Heart left ventricle (tissue), 16 donors: ENCODE measurements at places on chromosomes 1 and 21.

- H3K4me3 ChIP-seq, result no peak overlapping the region
- H3K27ac ChIP-seq, result no peak overlapping the region
- no peaks in the 10 kb centered on the region for H3K4me1 ChIP-seq
- H3K27me3 ChIP-seq, result no peaks in the 10 kb centered on the region
- DNase-seq, result no peak
These were observed 24.2 kb upstream of the HSD3B1 start for GRCh38 chr1:119482517-119483425.

- peak overlapping the region; percentile 78 for H3K27ac ChIP-seq
- no peaks in the 10 kb centered on the region for H3K27me3 ChIP-seq
- no peaks in the 10 kb centered on the region for H3K4me1 ChIP-seq
- H3K4me3 ChIP-seq, result no peak overlapping the region
- no peak for DNase-seq
- H3K36me3 ChIP-seq, result peaks cover 14% of the 10 kb centered on the region
These were observed 109.2 kb downstream of the TNNI3K start for GRCh38 chr1:74344387-74344786.

GRCh38 chr1:184771190-184771691, 16.6 kb upstream of the EDEM3 start:
- H3K27ac ChIP-seq, result no peak overlapping the region
- no peak for DNase-seq
- no peak overlapping the region for H3K4me3 ChIP-seq

GRCh38 chr1:109391626-109392025, 6.1 kb downstream of the SORT1 start:
- H3K4me1 ChIP-seq, result peaks cover 86% of the 10 kb centered on the region
- H3K27me3 ChIP-seq, result no peaks in the 10 kb centered on the region
- H3K36me3 ChIP-seq, result no peaks in the 10 kb centered on the region
- DNase-seq, result no peak

DNA sequence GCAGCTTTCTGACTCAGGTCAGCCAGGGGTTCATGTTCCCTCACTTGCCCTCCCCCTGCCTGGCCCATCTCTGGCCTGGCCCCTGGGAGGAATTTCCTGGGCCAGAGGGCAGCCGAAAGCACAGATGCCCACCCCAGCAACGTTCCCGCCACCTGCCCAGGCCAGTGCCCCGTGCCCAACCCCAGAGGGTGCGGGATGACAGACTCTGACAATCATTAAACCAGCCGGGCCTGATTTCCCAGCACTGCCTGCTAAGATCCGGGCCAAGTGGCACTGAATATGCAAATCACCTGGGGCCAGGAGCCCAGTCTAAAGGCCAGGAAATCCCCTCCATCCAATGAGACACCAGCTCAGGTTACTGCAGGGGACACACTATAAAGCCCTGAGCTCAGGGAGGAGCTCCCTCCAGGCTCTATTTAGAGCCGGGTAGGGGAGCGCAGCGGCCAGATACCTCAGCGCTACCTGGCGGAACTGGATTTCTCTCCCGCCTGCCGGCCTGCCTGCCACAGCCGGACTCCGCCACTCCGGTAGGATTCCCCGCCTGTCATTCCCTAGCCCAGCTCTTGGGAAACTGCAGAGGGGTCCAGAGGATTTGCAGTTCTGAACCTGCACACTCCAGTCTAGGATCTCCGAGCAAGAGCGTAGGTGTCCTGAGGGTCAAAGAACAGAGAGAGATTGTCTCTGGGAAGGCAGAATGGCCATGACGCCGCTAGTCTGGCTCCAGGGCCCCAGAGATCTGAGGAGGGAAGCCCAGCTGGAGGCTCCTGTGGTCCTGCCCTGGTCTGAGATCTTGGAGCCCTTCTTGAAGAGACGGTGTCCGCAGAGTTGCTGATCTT, at the start of gene ELF3:
Gene ELF3 (plus strand): TSS at position 408 of the 836 bp plus-strand sequence. CDS start 550 bp downstream, outside the sequence.
- DNase-seq, result peak; percentile 24
- no peak within 1 kb of the TSS for H3K27ac ChIP-seq
- H3K4me1 ChIP-seq, result no peaks in the 10 kb centered on the region
- no peaks in the 10 kb centered on the region for H3K36me3 ChIP-seq
